ENCODE measurements at places on chromosomes 3 and 15.

- DNase-seq, result no peak
These were observed 7.3 kb upstream of the LEKR1 start for GRCh38 chr3:156818890-156819289.

DNA sequence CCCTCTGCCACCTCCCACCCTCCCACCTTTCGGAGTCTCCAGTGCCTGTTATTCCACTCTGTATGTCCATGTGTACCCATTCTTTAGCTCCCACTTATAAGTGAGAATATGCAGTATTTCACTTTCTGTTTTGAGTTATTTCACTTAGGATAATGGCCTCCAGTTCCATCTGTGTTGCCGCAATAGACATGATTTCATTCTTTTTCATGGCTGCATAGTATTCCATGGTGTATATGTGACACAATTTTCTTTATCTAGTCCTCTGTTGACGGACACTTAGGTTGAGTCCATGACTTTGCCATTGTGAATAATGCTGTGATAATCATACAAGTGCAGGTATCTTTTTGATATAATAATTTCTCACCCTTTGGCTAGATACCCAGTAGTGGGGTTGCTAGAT is 91.0 kb upstream of the UBE3A start:
- DNase-seq, result no peak

- no peak for DNase-seq
These were observed 36.8 kb downstream of the EID1 start for GRCh38 chr15:48914717-48915116.

GRCh38 chr15:77886805-77887448 is 190.6 kb downstream of the TBC1D2B start:
- DNase-seq, result no peak

DNA sequence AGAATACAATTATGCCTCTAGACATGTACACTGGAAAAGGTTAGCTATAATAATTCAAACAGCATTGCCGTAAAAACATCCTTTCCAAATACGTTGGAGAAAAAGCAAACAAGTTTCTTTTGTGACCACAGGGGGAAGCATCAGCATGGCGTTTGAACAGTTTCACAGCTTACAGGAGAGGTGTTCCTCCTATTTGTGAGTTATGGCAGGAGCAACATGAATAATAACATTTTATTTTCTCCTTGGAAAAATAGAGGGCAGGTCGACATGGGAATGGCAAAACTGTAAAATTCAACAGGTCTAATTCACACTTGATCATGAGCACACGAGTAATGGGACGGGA is 39.7 kb upstream of the GADL1 start:
- no peak for DNase-seq

GRCh38 chr15:78108300-78109084 is 16.1 kb downstream of the SH2D7 start:
- peak; percentile 64 for DNase-seq
